Foreskin fibroblast (primary cell): ENCODE measurements at places on chromosomes 2 and 18.

DNA sequence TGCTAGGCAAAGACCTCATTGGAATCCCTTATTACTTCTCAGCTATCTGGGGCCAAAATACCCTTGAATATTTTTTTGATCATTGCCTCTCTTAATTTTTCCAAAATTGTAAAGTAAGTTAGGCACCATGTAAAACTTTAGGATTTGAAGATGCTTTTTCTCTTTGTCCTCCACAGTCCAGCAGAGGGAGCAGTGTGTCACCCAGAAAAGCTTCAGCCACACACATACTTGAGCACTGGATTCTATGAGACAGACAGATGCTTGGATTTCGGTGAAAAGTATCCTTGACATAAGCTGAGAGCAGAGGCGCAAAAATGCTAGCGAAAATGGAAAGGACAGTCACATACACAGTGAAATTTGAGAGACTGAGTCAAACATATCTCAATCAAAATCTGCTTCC is 74.7 kb upstream of the KCNJ3 start:
- peak; percentile 0 for DNase-seq

GRCh38 chr2:168691221-168691620 is 111.2 kb upstream of the NOSTRIN start:
- no peak for DNase-seq

DNA sequence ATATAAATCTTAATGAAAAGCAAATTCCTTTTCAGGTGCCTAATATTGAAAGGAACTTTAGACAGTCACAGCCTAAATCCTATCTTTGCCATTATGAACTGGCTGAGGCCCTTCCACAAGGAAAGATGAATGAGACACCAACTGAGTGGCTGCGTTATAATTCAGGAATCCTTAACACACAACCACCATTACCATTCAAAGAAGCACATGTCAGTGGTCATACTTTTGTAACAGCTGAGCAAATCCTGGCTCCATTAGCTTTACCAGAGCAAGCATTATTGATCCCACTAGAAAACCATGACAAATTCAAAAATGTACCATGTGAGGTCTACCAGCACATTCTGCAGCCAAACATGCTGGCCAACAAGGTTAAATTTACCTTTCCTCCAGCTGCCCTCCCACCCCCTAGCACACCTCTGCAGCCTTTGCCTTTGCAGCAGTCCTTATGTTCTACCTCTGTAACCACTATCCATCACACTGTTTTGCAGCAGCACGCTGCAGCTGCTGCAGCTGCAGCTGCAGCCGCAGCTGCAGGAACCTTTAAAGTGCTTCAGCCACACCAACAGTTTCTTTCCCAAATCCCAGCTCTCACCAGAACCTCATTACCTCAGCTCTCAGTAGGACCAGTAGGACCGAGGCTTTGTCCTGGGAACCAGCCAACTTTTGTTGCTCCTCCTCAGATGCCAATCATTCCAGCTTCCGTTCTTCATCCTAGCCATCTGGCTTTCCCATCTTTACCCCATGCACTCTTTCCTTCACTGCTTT is 340.1 kb downstream of the ZNF804A start:
- DNase-seq, result no peak

DNA sequence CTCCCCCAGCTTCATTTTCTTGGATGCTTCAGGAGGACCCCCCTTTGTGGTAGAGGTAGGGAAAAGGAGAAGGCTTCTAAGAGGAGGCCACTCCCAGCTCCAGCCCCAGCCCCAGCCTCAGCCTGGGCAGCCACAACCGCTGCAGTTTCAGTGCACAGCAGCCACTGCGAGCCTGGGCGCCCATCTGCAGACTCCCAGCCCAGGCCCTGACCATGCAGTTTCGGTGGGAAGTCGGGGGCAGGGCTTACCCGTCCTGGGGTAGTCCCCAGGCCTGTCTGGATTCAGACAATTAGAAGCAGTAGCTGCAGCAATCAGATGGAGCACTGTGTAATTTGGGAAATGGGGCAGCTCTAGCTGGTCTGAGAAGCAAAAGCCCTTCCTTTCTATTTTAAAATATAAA is 28.6 kb downstream of the ITM2C start:
- DNase-seq, result no peak

- DNase-seq, result no peak
Measured at GRCh38 chr2:216001216-216002100, 11.9 kb downstream of the MREG start.

GRCh38 chr2:217951091-217951490 is 51.7 kb downstream of the TNS1 start:
- no peak for DNase-seq

GRCh38 chr2:188949046-188949818 is 24.9 kb upstream of the COL3A1 start:
- no peak for DNase-seq

- DNase-seq, result no peak
Measured at GRCh38 chr2:49978341-49978740, 824.0 kb upstream of the FSHR start.

DNA sequence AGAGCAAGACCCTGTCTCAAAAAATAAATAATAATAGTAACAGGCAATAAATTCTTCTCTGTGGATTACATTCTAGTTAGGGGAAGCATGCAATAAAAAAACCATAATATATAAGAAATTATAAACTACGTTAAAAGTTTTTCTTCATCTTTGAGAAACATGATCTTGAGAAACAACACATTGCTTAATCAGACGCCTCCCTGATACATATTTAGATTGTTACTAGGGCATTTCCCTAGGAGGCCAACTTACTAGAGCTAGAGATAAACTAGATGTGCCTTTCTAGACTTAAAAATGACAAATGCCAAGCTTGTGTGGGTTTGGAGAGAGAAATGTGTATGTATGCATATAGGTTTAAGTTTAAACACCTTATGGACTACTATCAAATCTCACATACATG is 76.3 kb upstream of the GALNT5 start:
- no peak for DNase-seq

- no peak for DNase-seq
Measured at GRCh38 chr18:58360324-58360723, 268.6 kb downstream of the ALPK2 start.

DNA sequence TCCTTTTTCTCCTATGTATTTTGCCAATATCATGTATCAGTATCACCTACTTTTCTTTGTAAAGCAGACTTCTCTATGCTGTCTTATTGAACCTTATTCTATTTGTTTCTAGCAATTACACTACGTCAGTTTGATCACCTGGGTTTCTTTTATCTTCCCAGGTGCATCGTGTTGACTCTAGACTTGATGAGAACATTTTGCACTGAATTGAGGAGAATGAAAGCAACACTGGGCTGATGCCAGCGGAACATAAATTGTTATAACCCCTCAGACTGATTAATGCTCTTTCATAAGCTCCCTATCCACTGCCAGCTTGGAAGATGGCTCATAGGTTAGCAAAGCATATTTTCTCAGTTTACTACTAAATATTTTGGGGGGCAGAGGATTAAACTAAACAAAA is 140.6 kb downstream of the EPHA4 start:
- no peak for DNase-seq

DNA sequence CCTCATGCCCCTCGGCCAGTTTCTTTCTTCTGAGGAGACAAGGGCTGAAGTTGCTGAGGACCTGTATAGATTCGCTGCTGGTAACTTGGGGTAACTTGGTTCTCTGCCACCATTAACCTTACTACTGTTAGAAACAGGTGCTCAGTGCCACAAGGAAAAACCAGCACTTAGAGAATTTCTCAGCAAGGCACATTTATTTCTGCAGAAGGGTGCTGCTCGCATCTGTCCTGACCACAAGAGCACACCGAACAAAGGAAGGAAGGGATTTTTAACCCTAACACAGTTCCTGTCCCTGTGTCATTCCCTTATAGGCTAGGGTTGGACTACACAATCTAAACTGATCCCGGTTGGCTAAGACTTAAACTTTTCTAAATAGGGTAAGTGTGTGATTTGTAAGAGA is 154.1 kb downstream of the SOCS6 start:
- DNase-seq, result no peak

GRCh38 chr2:9844576-9844975 is 1.3 kb downstream of the TAF1B start:
- DNase-seq, result peak; percentile 51

- peak; percentile 8 for DNase-seq
Measured at GRCh38 chr18:45635893-45636509, 20.7 kb downstream of the SLC14A2 start.

DNA sequence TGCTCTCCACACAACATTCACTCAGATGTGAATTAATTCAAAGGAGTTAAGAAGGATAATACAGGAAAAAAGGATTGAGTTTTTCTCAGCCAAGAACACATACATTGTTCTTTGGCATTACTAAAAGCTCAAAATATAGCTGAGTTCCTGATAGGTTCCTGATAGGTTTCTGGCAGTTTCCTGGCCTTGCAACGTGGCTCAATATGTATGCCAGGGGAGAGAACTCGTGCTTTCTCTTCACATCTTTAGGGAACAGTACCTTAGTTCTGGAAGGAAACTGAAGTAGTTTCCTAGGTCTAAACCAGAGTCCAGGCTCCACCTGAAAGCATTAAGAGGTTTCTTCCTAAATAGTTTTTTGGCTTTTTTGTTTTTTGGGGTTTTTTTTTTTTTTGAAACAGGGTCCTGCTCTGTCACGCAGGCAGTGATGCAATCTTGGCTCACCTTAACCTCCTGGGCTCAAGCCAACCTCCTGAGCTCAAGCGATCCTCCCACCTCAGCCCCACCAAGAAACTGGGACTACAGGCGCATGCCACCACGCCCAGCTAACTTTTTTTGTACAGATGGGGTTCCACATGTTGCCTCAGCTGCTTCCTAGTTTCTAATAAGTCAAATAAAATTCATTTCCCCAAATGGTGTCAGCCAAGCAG is 42.8 kb downstream of the ESCO1 start:
- no peak for DNase-seq

- DNase-seq, result no peak
Measured at GRCh38 chr18:59690186-59690982, 6.8 kb downstream of the CCBE1 start.

GRCh38 chr2:169979025-169979424 is 151.8 kb downstream of the UBR3 start:
- DNase-seq, result peak; percentile 46

- no peak for DNase-seq
Measured at GRCh38 chr2:107108556-107108955, 222.6 kb upstream of the ST6GAL2 start.

DNA sequence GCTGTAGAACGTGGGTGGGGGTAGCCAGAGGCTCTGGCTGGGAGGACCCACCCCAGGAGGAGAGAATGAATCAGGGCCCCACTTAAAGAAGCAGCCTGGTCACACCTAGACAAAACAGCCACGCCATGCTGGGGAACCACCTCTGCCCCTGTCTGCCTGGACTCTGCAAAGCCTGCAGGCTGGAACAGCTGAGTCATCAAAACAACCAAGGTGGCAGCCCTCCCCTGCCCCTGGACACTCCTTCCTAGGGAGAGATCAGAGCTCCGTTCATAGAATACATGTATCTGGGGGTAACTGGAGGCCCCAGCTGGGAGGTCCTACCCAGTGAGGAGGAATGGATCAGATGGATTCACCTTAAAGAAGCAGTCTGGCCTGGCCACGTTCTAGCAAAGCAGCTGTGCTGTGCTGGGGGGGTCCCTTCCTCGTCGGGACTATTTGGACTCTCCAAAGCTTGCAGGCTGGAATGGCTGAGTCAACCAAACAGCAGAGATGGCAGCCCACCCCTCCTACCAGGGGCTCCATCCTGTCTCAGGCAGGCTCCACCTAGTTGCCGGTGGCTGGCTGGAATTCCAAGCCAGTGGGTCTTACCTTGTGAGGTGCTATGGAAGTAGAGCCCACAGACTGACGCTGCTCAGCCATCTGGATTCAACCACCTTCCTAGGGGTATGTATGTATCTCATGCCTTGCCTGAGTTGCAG is 50.5 kb upstream of the NT5C1B start:
- DNase-seq, result no peak

DNA sequence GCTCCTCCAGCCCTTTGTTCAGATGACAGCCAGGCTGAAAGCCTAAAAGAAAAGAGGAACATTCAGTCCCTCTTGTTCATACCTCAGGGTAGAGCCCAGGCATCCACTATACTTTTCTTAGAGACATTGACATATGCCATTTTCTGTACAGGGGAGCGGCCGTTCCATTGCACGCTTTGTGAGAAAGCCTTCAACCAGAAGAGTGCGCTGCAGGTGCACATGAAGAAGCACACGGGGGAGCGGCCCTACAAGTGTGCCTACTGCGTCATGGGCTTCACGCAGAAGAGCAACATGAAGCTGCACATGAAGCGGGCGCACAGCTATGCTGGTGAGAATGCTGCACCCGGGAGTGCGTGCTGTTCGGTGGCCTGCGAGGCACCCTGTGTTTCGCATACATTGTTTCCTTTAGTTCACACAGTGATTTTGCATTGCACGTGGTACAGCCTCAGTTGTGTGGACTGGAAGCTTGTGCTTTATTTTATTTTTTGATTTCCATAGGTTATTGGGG is 138.2 kb downstream of the ZNF236 start:
- no peak for DNase-seq
